ENCODE measurements at places on chromosomes 12 and 14. TPM values are rescaled to one million over a fixed set of nuclear protein-coding genes. Genes with fewer than 3 reads are reported as not detected.

- no peaks in the 10 kb centered on the region for H3K27me3 ChIP-seq
- no peaks in the 10 kb centered on the region for H3K4me1 ChIP-seq
- H3K4me3 ChIP-seq: no peak overlapping the region
- no peaks in the 10 kb centered on the region for H3K36me3 ChIP-seq
Observed at GRCh38 chr14:61872452-61872851, 110.2 kb downstream of the SNAPC1 start.

DNA sequence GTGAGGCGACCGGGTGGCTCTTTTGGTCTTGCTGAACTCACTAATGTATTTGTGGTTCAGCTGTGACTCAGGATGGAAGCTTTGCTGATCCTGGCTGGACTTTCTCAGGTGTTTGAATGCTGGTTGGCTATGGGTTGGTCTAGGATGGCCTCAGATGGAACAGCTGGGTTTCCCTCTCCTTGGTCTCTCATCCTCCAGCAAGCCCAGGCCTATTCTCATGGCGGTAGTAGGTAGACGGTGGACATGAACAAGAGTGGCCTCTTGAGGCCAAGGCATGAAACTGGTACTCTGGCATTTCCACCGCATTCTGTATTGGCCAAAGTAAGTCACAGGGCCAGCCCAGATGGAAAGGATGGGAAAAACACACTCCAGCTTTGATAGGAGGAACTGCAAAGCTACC, 11.8 kb upstream of the POLR3B start:
- no peaks in the 10 kb centered on the region for H3K4me1 ChIP-seq
- no peaks in the 10 kb centered on the region for H3K27me3 ChIP-seq

PTHLH gene
- total RNA-seq: not detected

GRCh38 chr12:57632958-57633840, at the start of gene B4GALNT1:
Gene B4GALNT1, minus strand, starts transcription at chr12:57633201. Its CDS starts 1,069 bp downstream, at chr12:57632132.
- peaks cover 64% of the 10 kb centered on the region for H3K27me3 ChIP-seq
- H3K4me3 ChIP-seq: peak within 1 kb of the TSS; percentile 52
- H3K36me3 ChIP-seq: no peaks in the 10 kb centered on the region
- H3K4me1 ChIP-seq: peaks cover 9% of the 10 kb centered on the region

DNA sequence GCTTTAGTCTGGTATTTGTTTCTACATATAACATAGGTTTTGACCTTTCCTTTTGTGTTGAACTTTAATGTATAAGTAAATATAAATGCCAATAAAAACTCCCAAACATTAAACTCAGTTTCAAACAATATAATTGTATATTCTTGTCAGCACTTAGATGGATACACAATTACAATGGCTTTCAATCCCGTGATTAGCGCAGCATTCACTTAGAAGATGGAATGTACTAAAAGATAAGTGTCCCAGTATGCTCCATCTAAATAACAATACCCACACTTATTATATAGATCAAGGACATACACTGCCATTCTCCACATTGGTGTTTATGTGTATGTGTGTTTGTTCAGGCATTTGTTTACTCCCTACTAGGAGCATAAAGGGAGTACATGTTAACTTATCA, 193.1 kb downstream of the SOX5 start:
- no peak overlapping the region for H3K4me3 ChIP-seq
- no peaks in the 10 kb centered on the region for H3K27me3 ChIP-seq
- DNase-seq: no peak
- peaks cover 41% of the 10 kb centered on the region for H3K4me1 ChIP-seq
- no peak overlapping the region for H3K27ac ChIP-seq

SMOC1 gene
- 2.4 TPM for total RNA-seq

DBX2 gene
- total RNA-seq: not detected

DNA sequence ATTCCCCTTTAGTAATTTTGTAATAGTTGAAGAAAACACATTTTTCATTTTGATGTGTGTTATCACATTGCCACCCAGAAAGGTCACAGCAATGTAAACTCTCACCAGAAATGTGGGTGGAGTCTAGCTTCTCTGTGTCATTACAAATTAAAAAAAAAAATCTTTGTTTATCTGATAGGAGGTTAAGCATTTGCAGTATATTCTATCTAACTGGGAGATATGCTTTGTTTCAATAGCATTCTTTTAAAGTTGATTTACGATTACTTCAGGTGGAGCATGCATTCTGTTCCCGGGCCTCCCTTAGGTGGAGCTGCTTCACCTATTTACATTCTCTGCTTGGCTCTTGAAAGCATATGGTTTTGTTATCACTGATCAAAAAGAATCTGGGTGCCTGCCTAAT, 7.8 kb downstream of the ADIPOR2 start:
- DNase-seq: no peak
- no peaks in the 10 kb centered on the region for H3K27me3 ChIP-seq
- H3K4me3 ChIP-seq: no peak overlapping the region
- H3K27ac ChIP-seq: no peak overlapping the region

UNC79 gene
- 2.5 TPM for total RNA-seq

CLEC6A gene
- total RNA-seq: not detected

- H3K4me3 ChIP-seq: peak overlapping the region; percentile 46
- H3K27ac ChIP-seq: no peak overlapping the region
- DNase-seq: no peak
- peaks cover 34% of the 10 kb centered on the region for H3K27me3 ChIP-seq
- 0 out of 2 replicates have a peak, but pooled peaks cover under 1% of the 10 kb centered on the region for H3K4me1 ChIP-seq
Observed at GRCh38 chr12:46830731-46831334, 5.0 kb upstream of the SLC38A4 start.

- H3K4me3 ChIP-seq: no peak overlapping the region
- no peaks in the 10 kb centered on the region for H3K27me3 ChIP-seq
- no peaks in the 10 kb centered on the region for H3K4me1 ChIP-seq
- no peaks in the 10 kb centered on the region for H3K36me3 ChIP-seq
- no peak overlapping the region for H3K27ac ChIP-seq
- DNase-seq: no peak
Observed at GRCh38 chr12:23699031-23699430, 250.4 kb downstream of the SOX5 start.

E2F7 gene
- total RNA-seq: 25.2 TPM

- DNase-seq: no peak
- H3K27ac ChIP-seq: no peak overlapping the region
- no peak overlapping the region for H3K4me3 ChIP-seq
- H3K36me3 ChIP-seq: no peaks in the 10 kb centered on the region
- no peaks in the 10 kb centered on the region for H3K27me3 ChIP-seq
Observed at GRCh38 chr14:52190337-52190931, 77.1 kb upstream of the PTGDR start.

- no peaks in the 10 kb centered on the region for H3K36me3 ChIP-seq
- DNase-seq: no peak
- no peak overlapping the region for H3K4me3 ChIP-seq
- H3K27me3 ChIP-seq: no peaks in the 10 kb centered on the region
- no peaks in the 10 kb centered on the region for H3K4me1 ChIP-seq
- no peak overlapping the region for H3K27ac ChIP-seq
Observed at GRCh38 chr14:91780452-91780851, 48.6 kb upstream of the CATSPERB start.

ATF1 gene
- 41.6 TPM for total RNA-seq

- H3K4me1 ChIP-seq: no peaks in the 10 kb centered on the region
- no peak overlapping the region for H3K27ac ChIP-seq
- DNase-seq: no peak
- H3K27me3 ChIP-seq: no peaks in the 10 kb centered on the region
- H3K36me3 ChIP-seq: no peaks in the 10 kb centered on the region
- H3K4me3 ChIP-seq: no peak overlapping the region
Observed at GRCh38 chr12:47621960-47622359, 83.9 kb downstream of the RPAP3 start.

DNA sequence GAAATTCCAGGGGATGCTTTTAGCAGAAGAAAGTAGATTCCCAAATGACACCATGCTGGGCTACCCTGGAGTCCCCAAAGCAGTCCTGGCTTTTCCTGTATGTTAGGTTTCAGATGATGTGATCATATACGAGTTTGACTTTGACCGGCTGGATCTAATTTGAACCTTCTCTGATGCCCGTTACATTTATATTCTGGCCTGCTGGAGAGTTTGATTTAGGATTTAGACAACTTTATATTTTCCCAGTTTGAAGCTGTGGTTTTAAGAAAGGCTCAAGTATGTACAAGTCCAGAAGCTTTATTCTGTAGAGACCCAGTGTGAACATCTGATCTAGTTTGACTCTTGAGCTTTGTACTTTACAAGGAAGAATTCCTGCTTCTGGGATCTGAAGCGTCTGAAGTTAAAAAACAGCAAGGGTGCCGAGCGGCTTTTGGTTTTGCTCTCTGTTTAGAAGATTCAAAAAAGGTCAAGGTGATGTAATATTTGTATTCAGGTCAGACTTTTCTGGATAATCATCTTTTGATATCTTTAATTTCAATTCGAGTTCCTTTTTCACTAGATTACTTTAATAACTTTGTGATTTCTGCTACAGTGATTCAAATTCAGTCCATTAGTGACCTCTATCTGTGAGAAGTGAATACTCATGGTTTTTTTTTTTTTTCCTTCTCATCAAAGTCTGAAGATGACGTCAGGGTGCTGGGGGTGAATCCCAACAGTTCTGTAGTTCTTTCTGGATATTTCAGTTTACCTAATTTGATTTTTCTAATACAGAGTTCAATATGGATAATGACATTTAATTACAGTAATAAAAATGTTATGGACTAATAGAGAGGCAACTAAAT, 6.3 kb downstream of the FLRT2 start:
- H3K4me3 ChIP-seq: no peak overlapping the region
- H3K4me1 ChIP-seq: peaks cover 21% of the 10 kb centered on the region
- no peak for DNase-seq
- H3K27me3 ChIP-seq: peaks cover 7% of the 10 kb centered on the region
- no peak overlapping the region for H3K27ac ChIP-seq

SLC38A4 gene
- 15.4 TPM for total RNA-seq

DNA sequence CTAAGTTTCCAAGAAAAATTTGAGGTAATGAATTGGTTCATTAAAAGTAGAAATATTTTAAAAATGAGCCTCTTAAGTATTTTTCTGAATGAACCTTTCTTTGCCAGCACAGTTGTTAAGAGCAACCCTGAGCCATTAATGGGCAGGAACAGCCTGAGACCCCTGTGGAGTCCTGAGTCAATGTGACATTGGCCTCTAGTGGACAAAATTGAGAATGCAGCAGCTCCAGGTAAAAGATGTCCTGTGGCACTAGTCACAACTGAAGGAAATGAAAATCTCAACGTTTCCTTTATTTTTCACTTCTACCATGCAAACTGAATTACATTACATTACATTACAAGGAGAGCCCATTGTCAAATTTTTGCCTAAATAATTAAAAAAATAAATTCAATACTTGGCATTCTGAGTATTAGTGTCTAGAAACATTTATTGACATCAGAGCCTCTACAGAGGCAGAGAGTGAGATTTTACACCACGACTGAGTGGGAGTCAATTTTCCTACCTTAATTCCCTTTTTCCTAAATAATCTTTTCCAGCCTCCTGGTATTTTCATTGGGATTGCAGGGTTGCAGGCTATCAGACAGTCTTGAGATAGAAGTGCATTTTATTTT, 135.7 kb downstream of the PPM1H start:
- no peaks in the 10 kb centered on the region for H3K27me3 ChIP-seq
- DNase-seq: peak; percentile 88
- no peak overlapping the region for H3K27ac ChIP-seq
- H3K4me3 ChIP-seq: no peak overlapping the region
- H3K36me3 ChIP-seq: no peaks in the 10 kb centered on the region
- H3K4me1 ChIP-seq: no peaks in the 10 kb centered on the region

DNA sequence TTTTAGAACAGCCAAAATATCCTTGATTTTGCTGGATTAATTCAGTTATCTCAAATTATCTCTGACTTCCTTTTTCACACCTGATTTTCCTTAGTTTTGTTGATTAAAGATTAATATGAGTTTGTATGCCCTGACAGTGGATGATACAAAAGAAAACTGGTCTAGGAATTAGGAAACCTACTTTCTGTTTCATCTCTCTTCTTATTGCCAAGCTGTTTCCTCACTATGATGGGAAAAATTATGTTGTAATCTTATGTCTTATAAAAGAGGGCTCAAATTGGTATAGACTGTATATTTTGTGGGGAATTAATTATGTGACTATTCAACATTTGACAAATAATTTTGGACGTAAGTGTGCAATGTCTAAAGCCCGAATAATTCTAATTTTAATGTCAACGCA, 271.6 kb downstream of the FBXL14 start:
- H3K4me3 ChIP-seq: no peak overlapping the region
- no peak for DNase-seq
- no peaks in the 10 kb centered on the region for H3K27me3 ChIP-seq
- no peak overlapping the region for H3K27ac ChIP-seq
- H3K36me3 ChIP-seq: no peaks in the 10 kb centered on the region

GRCh38 chr12:113759135-113759534, 207.0 kb downstream of the RBM19 start:
- no peak for DNase-seq
- H3K4me1 ChIP-seq: peaks cover 3% of the 10 kb centered on the region
- H3K36me3 ChIP-seq: no peaks in the 10 kb centered on the region
- H3K4me3 ChIP-seq: no peak overlapping the region
- H3K27ac ChIP-seq: no peak overlapping the region
- H3K27me3 ChIP-seq: no peaks in the 10 kb centered on the region

DNA sequence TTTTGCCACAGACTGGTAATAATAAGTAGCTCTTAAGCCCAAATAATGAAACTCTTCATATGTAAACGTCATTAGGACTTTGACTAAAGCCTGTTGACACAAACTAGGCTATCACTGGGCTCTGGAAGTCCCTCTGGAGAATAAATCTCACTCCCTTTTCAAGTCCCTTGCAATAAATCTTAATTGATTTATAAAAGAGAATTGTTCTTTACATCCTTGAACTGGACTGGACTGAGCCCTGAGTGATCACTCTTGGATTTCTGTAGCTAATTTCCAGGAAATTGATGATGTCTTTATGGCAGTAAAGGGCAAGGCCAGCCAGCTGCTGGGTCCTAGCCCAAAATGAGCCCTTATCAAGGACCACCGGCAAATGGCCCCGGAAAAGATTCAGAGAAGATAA, 1162.7 kb downstream of the BCL11B start:
- H3K36me3 ChIP-seq: no peaks in the 10 kb centered on the region
- no peaks in the 10 kb centered on the region for H3K27me3 ChIP-seq
- DNase-seq: no peak
- H3K27ac ChIP-seq: no peak overlapping the region
- H3K4me3 ChIP-seq: no peak overlapping the region

- no peaks in the 10 kb centered on the region for H3K4me1 ChIP-seq
- no peak overlapping the region for H3K4me3 ChIP-seq
- H3K27ac ChIP-seq: no peak overlapping the region
- H3K36me3 ChIP-seq: no peaks in the 10 kb centered on the region
- H3K27me3 ChIP-seq: no peaks in the 10 kb centered on the region
- no peak for DNase-seq
Observed at GRCh38 chr12:96383991-96384390, 16.2 kb downstream of the CDK17 start.

- no peaks in the 10 kb centered on the region for H3K27me3 ChIP-seq
- no peaks in the 10 kb centered on the region for H3K4me1 ChIP-seq
- no peak overlapping the region for H3K27ac ChIP-seq
- no peak overlapping the region for H3K4me3 ChIP-seq
- no peak for DNase-seq
Observed at GRCh38 chr12:103050273-103050672, 92.8 kb downstream of the ASCL1 start.

- H3K27ac ChIP-seq: no peak overlapping the region
- no peaks in the 10 kb centered on the region for H3K36me3 ChIP-seq
- H3K27me3 ChIP-seq: no peaks in the 10 kb centered on the region
Observed at GRCh38 chr12:46549527-46550265, 177.1 kb upstream of the SLC38A2 start.

GRCh38 chr12:9034095-9034494, 44.7 kb downstream of the KLRG1 start:
- no peak overlapping the region for H3K27ac ChIP-seq
- no peak overlapping the region for H3K4me3 ChIP-seq
- H3K36me3 ChIP-seq: no peaks in the 10 kb centered on the region
- H3K27me3 ChIP-seq: no peaks in the 10 kb centered on the region
- no peaks in the 10 kb centered on the region for H3K4me1 ChIP-seq

Data from H1 (cell line).